ENCODE measurements at places on chromosomes 11 and 22.

DNA sequence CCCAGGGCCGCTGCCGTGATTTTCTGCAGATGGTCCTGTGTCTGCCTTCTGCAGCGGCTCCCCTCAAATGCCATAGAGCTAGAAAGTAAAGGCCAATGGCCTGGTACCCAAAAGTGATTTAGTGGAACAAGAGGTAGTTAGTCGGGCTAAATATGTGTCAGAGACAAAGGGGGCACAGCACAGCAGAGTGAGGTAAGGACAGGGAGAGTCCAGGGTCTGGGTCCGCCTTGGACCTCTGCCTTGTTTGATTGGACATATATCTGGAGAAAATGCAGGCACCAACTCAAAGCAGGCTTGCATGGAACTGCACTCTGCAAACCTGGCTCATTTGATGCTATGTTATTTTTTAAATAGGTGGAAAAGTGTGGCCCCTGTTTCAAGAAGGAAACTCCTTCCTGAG is 249.6 kb upstream of the B3GAT1 start:
- no peak for DNase-seq

DNA sequence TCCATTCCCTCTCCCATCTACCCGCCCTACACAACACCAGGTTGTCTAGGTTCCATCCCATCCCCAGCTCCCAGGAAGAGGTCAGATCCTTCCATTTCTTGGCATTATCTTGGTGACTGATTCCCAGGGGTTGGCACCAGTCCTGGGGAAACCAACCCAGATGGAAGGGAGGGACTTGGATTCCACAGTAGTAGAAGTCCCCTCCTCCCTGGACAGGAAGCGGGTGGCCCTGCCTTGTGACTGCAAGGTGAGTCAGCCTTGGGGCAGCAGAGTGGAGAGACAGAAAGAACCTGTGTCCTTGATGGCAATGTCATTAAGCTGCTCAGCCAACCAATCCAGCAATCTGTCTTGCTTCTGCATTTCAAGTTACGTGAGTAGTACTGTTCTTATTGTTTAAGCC is 26.5 kb downstream of the SYT13 start:
- no peak for DNase-seq

DNA sequence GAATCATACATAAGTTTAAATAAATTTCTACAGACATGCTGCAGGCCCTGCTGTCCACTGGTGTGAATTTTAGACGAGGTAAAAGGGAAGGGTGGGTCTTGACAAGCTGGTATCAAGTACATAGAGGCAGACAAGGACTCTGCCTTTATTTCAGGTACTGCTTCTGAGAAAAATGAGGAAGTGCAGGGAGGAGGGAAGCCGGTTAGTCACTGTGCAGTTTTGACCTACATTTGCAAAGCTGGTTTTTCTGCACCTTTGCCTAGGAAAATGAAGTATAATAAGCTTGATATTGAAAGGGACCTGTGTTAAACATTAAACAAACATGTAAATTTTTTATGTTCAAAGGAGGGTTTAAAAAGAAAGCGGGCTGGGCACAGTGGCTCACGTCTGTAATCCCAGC is 24.6 kb downstream of the TMEM45B start:
- no peak for DNase-seq

DNA sequence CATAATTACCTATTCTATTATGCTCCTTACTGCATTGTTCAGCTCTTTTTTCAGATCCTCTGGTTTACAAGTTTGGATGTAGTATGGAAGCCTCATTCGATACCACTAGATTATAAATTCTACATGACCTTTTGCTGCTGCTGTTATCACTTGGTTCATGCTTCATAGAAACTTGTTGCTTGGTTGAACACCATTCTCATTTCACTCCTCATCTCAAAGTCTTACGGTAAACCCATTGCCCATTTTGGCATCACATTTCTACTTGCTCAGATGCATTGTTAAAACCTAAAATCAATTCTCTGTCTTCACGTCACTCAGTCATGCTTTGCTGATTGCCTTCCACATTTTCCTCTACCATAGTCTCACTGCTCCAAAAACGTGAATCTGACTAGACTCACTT is 155.5 kb upstream of the DDI1 start:
- no peak for DNase-seq

GRCh38 chr11:67438158-67438902 is 848 bp upstream of the PTPRCAP start:
- no peak for DNase-seq

DNA sequence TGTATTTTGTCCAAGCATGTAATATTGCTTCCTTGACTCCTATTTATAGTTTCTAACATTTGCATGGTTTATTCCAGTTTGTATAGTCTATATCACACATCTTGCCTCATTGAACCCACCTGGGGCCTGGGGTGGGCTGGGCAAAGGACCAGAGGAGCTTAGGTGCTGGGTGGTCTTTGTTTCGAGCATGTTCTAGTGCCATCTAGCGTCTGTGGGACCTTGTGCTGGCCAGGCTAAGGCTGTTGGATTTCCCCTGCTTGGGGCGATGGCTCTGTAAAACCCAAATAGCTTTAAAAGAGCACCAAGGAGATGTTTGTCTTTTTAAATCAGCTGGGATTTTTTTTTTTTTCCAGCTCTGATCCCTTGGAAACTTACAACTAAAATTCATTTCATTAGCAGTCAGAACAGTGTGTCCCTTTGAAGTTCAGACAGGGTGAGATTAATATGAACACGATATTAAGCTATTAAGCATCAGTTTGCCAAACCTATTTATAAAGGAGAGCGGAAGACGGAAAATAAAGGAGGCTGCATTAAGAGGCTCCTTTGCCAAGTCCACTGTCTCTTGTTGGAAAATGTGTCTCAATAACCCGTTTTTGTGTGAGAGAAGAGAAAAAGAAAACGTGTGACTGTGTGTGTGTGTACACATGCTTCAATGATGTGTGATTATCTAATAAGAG is 157.4 kb downstream of the COMMD9 start:
- no peak for DNase-seq

GRCh38 chr11:66124564-66124963 is 54.5 kb downstream of the PACS1 start:
- no peak for DNase-seq

DNA sequence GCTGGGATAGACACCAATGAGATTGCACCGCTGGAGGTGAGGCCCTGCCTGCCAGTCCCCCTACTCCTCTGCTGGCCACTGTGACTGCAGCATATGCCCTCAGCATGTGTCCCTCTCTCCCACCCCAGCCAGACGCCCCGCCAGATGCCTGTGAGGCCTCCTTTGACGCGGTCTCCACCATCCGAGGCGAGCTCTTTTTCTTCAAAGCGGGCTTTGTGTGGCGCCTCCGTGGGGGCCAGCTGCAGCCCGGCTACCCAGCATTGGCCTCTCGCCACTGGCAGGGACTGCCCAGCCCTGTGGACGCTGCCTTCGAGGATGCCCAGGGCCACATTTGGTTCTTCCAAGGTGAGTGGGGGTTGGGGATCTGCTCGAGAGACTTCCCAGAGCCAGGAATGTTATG is 5.7 kb upstream of the SMARCB1 start:
- no peak for DNase-seq

DNA sequence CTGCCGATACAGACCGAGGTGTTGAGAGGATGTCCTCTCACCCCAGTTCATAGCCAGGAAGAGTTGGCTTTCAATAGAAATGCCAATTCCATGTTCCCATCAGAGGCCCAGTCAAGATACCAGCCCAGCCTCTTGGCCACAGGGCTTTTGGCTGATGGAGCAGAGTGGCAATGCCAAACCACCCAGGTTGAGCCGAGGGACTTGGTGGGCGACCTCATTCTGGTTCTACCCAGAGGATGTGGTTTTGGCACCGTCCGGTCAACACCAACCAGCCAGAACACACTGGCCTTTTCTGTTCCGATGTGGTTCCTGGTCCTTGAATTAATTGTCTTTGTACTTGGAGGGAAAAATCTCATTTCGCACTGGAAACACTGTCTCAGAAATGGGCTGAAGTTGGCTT is 60.5 kb downstream of the COMMD9 start:
- no peak for DNase-seq

DNA sequence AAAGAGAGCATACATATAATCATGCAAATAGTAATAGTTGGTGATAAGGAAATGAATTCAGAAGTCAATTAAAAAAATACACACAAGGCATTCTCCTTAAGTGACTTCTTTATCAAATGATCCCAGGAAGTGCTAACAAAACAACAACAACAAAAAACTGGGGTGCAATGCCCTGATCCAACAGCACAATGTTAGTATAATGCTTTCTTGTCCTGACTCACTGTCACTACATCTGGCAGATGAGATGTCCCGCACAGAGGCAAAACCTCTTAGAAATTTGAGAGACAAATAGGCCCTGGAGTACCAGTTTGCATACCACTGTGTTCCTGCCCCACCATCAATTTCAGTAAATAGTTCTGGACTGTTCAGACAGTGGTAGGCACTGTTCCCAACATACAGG is 11.0 kb upstream of the AMBRA1 start:
- no peak for DNase-seq

- no peak for DNase-seq
Observed at GRCh38 chr22:38214302-38215056, 12.7 kb downstream of the MAFF start.

- DNase-seq: no peak
Observed at GRCh38 chr11:73729594-73730206, 31.2 kb downstream of the RAB6A start.

- DNase-seq: no peak
Observed at GRCh38 chr11:122210367-122210997, 94.5 kb upstream of the BLID start.

DNA sequence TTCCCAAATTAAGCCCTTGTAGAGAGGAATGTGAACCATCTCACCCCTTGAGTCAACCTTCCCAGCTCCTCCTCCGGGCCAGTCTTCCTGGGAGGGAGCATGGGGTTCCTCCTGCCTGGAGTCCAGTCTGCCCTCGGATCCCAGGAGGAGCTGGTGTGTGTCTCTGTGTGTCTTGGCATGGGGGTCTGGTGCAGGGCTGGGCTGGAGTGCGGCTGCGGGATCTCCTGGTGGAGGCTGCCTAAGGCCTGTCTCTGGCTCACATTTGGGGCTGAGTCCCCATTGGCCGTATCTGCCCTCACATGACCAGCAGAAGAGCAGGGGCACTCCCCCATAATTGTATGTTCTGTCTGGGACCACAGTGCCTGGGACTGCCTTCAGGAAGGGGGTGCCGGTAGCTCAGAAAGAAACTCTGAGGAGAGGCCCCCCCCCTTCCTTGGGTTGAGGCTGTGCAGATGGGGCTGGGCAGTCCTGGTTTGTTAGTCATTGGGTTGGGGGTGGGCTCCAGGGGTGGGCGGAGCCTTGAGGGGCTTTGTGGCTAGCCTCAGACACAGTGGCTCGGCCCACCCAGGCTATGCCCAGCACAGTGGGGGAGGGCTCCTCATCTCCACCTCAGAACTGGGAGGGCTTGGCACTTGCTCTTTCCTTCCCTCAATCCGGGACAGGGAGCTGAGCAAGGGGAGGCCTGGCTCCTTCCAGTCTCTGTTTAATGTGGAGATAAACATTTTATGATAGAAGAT is 2.9 kb downstream of the C1QTNF5 start:
- DNase-seq: no peak

DNA sequence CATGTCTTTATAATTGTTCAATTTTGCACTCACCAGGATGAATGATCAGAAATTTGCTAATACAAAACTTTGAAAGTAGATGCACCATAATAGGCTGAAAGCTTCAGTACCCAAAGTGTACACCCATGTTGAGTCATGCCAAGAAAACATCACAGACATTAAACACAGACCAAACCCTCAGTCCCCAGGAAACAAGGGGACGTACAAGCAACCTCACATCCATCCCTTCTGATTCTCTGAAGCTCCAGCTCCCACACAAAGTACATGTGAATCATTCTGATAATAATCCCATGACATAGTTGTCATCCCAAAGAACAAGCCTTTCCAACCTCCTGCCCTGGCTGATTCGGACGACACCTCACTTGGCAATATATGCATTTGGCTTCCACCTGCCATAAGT is 183.8 kb downstream of the SNX19 start:
- DNase-seq: no peak

GRCh38 chr22:45418056-45418769 is 4.7 kb downstream of the RIBC2 start:
- no peak for DNase-seq

DNA sequence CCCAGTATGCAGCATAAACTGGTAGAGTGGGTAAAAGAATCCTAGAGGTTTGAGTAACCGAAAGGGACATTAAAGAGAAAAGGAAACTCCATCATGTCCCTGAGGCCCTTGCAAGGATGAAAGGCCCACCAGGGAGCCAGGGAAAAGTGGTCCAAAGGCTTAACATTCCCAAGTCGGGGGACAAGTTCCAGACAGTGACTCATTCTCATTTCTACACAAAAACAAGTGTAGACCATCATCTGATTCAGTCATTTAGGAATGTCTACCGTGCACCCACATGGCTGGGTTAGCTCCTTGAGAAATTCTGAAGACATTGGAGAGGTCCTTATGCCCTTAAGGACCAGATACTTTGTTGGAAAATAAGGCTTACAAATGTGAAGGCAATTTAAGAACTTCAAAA is 4.8 kb upstream of the NOX4 start:
- no peak for DNase-seq
